ENCODE measurements at places on chromosomes 7 and 10. TPM values are rescaled to one million over a fixed set of nuclear protein-coding genes. Genes with fewer than 3 reads are reported as not detected.
A peak's percentile ranks its signal among the peaks of the same experiment; 100 is the strongest.

DNA sequence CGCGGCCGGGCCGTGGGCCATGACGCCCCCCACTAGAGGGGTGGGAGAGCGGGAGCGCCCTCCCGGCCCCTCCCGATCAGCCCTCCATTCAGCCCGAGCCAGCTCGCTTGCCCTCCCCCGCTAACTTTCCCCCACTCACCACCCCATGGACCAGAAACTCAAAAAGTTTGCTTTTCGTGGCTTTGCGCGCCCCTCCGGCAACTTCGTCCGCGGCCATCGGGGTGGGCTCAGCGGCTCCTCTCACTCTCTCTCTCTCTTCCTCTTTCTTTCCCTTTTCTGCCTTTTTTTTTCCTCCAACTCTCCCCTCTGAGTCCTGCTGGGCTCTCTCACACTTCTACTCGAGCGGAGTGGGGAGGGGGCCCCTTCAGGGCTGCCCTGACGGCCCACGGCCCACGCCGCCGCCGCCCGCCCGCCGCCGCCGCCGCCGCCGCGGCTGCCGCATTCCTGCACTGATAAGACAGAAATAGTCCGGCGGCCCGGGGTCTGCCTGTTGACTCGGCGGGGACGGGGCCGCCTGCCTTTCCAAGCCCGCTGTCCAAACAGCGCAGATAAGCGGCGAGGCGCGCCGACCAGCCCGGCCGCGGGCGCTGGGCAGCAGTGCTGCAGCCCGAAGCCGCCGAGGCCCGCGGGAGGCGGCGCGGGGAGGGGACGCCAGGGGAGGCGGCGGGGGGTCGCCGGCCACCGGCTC lies at the start of gene SMARCD3:
TSS of gene SMARCD3 (minus strand) at position 349 of the 688 bp plus-strand sequence. CDS start at position 217, 132 bp downstream.
- peak within 1 kb of the TSS; percentile 95 for H3K27ac ChIP-seq
- H3K36me3 ChIP-seq, result no peaks in the 10 kb centered on the region
- DNase-seq, result peak; percentile 74
- H3K4me1 ChIP-seq, result no peaks in the 10 kb centered on the region

DNA sequence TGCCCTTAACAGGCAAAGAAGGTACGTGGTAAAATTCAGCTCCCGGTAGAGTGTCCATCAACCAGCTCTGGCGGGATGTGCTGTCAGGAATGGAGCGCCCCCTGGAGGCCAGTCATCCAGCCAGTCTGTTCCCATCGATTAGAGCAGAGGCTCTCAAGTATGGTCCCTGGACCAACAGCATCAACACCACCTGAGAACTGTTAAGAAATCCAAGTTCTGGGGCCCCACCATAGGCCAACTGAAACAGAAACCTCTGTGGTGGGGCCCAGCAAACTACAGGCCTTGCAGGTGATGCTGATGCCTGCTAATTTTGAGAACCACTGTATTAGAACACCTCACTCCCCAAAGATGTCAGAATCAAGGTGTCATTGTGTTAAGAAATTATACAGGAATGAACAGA lies 109.2 kb downstream of the DPY19L1 start:
- H3K4me3 ChIP-seq, result no peak overlapping the region
- no peak overlapping the region for H3K27ac ChIP-seq
- no peaks in the 10 kb centered on the region for H3K36me3 ChIP-seq
- H3K4me1 ChIP-seq, result no peaks in the 10 kb centered on the region
- no peak for DNase-seq
- H3K27me3 ChIP-seq, result no peaks in the 10 kb centered on the region

DNA sequence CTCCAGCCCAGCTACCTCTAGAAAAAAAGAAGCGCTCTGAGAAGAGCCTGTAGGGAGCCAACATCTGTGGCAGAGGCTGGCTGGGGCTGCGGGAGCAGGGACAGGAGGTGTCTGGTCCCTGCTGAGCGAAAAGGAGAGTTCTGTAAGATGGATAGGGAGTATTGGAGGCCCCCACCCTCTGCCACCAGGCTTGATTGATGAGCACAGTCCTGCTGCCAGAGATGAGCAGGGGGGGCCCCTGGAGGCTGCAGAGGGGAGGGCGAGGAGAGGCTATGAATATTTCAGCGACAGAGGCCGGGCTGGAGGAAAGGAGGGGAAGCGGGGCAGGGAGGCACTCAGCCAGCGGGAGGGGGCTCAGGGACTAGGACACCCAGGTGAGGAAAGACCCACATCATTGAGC lies 44.5 kb upstream of the HSPB1 start:
- no peak overlapping the region for H3K27ac ChIP-seq
- no peaks in the 10 kb centered on the region for H3K4me1 ChIP-seq
- H3K36me3 ChIP-seq, result no peaks in the 10 kb centered on the region
- H3K4me3 ChIP-seq, result no peak overlapping the region
- DNase-seq, result no peak

- H3K4me1 ChIP-seq, result no peaks in the 10 kb centered on the region
- no peak for DNase-seq
- no peak overlapping the region for H3K4me3 ChIP-seq
- no peaks in the 10 kb centered on the region for H3K27me3 ChIP-seq
Measured at GRCh38 chr7:77288676-77289320, 89.2 kb upstream of the FGL2 start.

Gene OGDHL
- total RNA-seq, result 0.15 TPM

Gene LGI1
- total RNA-seq, result not detected

Gene LRRC17
- total RNA-seq, result 180 TPM

GRCh38 chr7:80609751-80610150 lies 28.7 kb upstream of the CD36 start:
- DNase-seq, result no peak
- no peak overlapping the region for H3K4me3 ChIP-seq
- no peaks in the 10 kb centered on the region for H3K36me3 ChIP-seq

Gene MET
- 37.2 TPM for total RNA-seq

DNA sequence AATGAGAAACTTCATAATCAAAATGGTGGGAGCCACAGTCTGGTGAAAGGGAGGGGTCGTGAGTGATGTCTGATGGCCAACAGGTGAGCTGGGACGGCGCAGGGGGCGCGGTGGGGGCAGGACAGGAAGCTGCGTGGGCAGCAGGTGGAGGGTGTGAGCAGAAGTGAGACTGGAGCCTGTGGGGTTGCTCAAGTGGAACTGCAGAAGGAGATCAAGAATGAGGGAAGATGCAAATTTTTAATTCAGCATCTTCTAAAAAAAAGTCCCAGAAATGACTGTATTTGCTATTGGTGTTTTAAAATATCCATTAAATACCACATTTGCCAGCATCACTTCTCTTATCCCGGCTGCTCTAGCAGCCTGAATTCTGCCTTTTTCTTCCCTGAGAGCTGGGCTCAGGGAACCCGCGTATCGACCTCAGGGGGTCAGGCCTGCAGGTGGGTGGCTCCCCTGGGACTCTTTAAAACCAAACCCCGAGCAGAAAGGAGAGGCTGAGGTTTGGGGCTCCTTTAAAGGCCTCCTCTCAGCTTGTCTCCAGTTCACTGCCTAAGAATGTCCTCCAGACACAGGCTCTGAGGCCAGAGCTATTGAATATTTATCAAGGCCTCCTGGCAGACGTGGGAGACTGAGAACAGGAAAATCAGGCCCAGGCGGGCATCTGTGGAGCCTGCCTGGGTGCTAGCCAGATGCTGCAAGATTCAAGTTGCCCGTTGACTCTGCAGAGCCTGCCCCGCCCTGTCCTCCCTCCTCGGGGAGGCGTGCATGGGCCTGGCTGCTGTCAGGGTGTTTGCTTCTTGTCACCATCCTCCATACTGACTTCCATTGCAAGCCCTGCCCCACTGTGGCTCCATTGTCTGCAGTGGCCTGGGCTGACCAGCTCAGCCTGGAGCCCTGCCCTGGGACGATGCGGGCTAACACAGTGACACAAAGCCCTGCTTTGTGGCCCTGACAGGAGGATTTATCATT lies 53.9 kb downstream of the SYPL1 start:
- no peaks in the 10 kb centered on the region for H3K27me3 ChIP-seq
- H3K4me1 ChIP-seq, result no peaks in the 10 kb centered on the region
- no peaks in the 10 kb centered on the region for H3K36me3 ChIP-seq
- DNase-seq, result no peak

DNA sequence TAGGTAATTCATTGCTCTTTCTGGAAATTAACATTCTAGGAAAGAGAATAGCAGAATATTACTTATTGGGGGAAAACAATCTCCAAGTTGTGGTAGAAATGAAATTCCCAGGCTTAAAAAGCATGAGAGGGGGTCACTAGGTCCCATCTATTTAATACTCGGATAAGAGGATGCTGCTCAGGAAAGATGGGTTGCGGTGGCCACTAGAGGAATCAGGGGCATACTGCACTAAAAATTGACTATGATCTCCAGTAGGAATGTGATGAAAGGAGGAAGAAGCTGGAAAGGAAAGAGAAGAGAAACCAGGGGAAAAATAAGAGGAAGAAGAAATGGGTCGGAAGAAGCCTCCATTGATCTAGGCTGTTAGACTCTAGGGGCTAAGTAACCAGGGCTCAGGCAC lies 192.8 kb downstream of the GPAM start:
- H3K27me3 ChIP-seq, result no peaks in the 10 kb centered on the region
- no peaks in the 10 kb centered on the region for H3K4me1 ChIP-seq
- no peaks in the 10 kb centered on the region for H3K36me3 ChIP-seq
- no peak overlapping the region for H3K4me3 ChIP-seq
- H3K27ac ChIP-seq, result no peak overlapping the region
- DNase-seq, result no peak

GRCh38 chr10:17213646-17214349 lies 12.3 kb upstream of the TRDMT1 start:
- no peak overlapping the region for H3K4me3 ChIP-seq
- H3K27ac ChIP-seq, result no peak overlapping the region
- no peaks in the 10 kb centered on the region for H3K36me3 ChIP-seq
- H3K4me1 ChIP-seq, result no peaks in the 10 kb centered on the region
- DNase-seq, result no peak
- no peaks in the 10 kb centered on the region for H3K27me3 ChIP-seq

GRCh38 chr10:22856444-22857074 lies 71.3 kb upstream of the ARMC3 start:
- no peak overlapping the region for H3K4me3 ChIP-seq
- no peaks in the 10 kb centered on the region for H3K4me1 ChIP-seq
- no peak for DNase-seq
- no peaks in the 10 kb centered on the region for H3K27me3 ChIP-seq

- no peak overlapping the region for H3K27ac ChIP-seq
- no peak overlapping the region for H3K4me3 ChIP-seq
- no peak for DNase-seq
- no peaks in the 10 kb centered on the region for H3K36me3 ChIP-seq
- H3K27me3 ChIP-seq, result no peaks in the 10 kb centered on the region
- H3K4me1 ChIP-seq, result no peaks in the 10 kb centered on the region
Measured at GRCh38 chr7:131488361-131488760, 68.1 kb downstream of the PODXL start.

- H3K27ac ChIP-seq, result peak overlapping the region; percentile 44
- no peaks in the 10 kb centered on the region for H3K27me3 ChIP-seq
- H3K4me1 ChIP-seq, result no peaks in the 10 kb centered on the region
Measured at GRCh38 chr10:29554660-29555059, 80.1 kb downstream of the SVIL start.

Gene IL15RA
- total RNA-seq, result 42.5 TPM

GRCh38 chr7:149854611-149855360 lies 16.6 kb downstream of the ZNF862 start:
- no peak overlapping the region for H3K4me3 ChIP-seq
- no peaks in the 10 kb centered on the region for H3K27me3 ChIP-seq
- DNase-seq, result peak; percentile 45
- H3K36me3 ChIP-seq, result no peaks in the 10 kb centered on the region
- no peak overlapping the region for H3K27ac ChIP-seq

Gene PRTFDC1
- total RNA-seq, result 1.3 TPM

Gene POU6F2
- total RNA-seq, result not detected

GRCh38 chr10:104332243-104333031 lies 5.8 kb downstream of the ITPRIP start:
- DNase-seq, result no peak
- no peaks in the 10 kb centered on the region for H3K27me3 ChIP-seq
- no peak overlapping the region for H3K4me3 ChIP-seq
- no peaks in the 10 kb centered on the region for H3K36me3 ChIP-seq

DNA sequence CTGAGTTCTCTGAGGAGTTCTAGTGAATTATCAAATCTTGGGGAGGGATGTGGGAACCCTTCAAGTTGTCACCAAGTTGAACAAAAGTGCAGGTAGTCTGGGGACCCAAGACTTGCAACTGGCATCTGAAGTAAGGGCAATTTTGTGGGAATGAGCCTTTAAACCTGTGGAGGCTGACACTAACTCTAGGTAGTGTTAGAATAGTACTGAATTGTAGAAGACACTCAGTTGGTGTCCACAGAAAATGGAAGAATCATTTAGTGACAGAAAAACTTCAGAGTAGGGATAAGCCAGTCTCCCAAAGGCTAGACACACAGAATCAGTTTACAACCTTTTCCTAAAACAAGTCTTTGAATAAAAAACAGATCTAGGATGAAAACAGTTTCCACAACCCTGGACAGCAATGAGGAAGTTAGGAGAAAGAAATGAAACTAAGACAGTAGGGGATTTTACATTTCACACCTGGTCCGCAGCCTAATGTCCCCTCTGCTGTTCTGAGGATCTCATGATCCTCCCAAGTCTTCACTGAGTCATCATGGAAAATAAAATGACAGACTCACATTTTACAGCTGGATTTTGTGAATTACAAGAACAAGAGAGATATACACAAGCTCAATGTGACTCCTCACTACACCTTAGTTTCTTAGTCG lies 23.0 kb upstream of the ING3 start:
- no peak for DNase-seq
- H3K4me1 ChIP-seq, result no peaks in the 10 kb centered on the region
- H3K27ac ChIP-seq, result no peak overlapping the region
- no peaks in the 10 kb centered on the region for H3K36me3 ChIP-seq
- H3K27me3 ChIP-seq, result no peaks in the 10 kb centered on the region
- no peak overlapping the region for H3K4me3 ChIP-seq

DNA sequence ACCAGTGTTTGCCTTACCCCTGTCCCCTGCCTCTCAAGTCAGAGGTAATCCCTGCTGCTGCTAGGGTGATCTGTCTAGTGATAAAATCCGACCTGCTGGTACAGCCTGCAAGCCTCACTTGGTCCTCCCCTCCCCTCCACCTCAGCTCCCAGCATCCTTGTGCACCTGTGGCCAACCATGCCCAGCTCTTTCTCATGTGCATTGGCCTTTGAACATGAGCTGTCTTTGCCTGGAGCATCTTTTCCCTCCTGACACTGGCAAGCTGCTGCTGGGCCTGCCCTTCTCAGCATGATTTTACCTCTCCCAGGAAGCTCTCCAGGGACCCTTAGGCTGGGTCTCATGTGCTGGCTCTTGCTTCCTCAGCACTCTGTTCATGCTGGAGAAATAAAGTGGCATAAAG lies 51.3 kb upstream of the CXCL12 start:
- no peaks in the 10 kb centered on the region for H3K27me3 ChIP-seq
- H3K36me3 ChIP-seq, result no peaks in the 10 kb centered on the region
- H3K4me1 ChIP-seq, result no peaks in the 10 kb centered on the region
- no peak overlapping the region for H3K4me3 ChIP-seq
- DNase-seq, result no peak

- no peaks in the 10 kb centered on the region for H3K27me3 ChIP-seq
- no peak overlapping the region for H3K4me3 ChIP-seq
- no peaks in the 10 kb centered on the region for H3K4me1 ChIP-seq
- no peak overlapping the region for H3K27ac ChIP-seq
- H3K36me3 ChIP-seq, result no peaks in the 10 kb centered on the region
- DNase-seq, result peak; percentile 32
Measured at GRCh38 chr7:67484244-67484751, 487.7 kb downstream of the TYW1 start.
